ENCODE measurements at places on chromosomes 5 and 9.

GRCh38 chr5:175281714-175282113 is 162.3 kb downstream of the DRD1 start:
- no peak for DNase-seq

DNA sequence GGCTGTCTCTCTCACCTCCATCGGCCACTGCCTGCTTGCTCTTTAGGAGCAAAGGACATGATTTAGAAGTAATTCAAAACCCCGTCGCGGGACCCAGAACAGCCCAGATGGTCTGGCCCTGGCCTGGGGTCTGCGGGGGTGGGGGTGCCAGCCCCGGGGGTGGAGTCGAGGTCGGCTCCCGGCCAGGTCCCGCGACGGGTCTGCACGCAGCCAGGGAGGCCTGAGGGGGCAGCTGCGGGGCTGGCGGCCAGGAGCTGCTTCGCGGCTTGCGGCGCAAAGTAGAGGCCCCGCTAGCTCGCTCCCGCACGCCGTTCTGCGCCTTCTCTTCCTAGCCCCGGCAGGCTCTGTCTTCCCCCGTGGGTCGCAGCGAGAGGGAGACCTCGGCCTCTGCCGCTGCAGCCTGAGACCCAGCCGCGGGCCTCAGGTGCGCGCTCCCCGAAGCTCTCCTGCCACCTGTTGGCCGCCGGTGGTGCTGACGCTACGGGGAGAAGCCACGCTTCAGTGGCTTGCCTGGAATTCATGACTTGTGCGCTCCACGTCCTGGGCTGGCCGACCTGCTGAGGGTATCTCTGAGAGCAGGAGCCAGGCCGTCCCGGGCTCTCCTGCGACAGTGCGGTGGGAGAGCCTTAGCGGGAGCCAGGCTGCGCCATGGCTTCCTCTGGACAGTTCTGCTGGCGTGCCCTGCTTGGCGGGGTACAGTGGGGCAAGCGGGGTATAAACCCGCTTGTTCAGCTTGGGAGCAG is 157.2 kb upstream of the PITX1 start:
- peak; percentile 64 for DNase-seq

DNA sequence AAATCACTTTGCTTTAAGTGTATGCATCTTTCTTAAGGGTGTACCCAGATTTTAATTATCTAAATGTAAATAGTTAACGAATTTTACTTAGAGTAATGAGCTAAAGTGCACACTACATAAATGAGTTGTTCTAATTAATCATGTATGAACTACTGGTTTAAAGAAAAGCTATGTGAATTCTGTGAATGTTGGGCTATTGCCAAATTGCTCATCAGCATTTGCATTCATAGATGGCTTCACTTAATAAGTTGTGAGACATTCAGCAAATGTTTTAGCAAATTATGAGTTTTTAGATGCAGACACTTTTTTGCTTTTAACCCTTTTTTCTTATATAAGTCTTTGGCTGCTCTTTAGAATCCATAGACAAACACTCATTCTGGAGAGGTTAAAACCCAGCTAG is 175.7 kb downstream of the PBX3 start:
- no peak for DNase-seq

- no peak for DNase-seq
Measured at GRCh38 chr9:97367729-97368128, 44.2 kb upstream of the TDRD7 start.

- peak; percentile 26 for DNase-seq
Measured at GRCh38 chr9:133306242-133307204, 29.5 kb downstream of the SURF6 start.

GRCh38 chr9:93824386-93825294 is 130.5 kb downstream of the BARX1 start:
- DNase-seq: no peak

DNA sequence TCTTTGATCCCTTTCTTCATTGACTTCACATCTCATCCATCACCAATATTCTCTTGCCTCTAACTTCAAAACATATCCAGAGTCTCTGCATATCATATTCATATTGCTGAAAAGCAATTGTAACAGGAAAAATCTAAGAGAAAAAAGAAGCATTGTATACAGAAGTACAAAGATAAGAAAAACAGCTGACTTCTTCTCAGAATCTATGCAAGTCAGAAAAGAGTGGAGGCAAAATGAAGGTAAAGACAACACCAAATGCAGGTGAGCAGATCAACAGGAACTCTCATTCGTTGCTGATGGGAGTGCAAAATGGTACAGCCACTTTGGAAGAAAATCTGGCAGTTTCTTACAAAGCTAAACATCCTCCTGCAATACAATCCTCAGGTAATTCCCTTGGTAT is 155.6 kb downstream of the PHF2 start:
- no peak for DNase-seq

DNA sequence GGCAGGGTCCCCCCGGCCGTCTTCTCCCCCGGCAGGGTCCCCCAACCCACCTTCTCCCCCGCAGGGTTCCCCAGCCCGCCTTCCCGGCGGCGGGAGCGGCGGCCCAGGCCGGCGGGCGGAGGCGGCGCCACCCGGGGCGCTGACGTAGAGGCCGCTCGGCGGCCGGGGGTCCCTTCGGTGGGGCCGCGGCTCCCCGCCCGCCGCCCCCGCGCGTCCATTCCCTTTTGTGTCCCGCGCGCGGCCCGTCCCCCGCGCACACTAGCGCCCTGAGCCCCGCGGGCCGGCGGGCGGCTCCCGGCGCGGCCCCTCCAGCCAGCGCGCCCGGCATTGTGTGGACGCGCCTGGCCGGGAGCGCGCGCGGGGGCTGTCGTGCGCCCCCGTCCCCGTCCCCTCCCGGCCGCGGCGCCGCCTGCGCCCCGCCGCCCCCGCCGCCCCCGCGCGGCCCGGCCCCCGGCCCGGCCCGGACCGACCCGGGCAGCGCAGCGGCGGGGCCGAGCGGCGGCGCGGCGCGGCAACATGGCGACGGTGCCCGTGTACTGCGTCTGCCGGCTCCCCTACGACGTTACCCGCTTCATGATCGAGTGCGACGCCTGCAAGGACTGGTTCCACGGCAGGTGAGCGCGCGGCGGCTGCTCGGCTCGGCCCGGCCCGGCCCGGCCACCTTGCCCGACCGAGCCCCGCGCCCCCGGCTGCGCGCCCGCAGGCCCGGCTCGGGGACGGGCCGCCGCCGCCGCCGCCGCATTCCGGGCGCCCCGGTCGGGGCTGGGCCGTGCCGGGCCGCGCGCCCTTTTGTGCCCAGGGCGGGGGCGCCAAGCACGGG is at the start of gene PHF2:
PHF2 (plus strand) TSS at position 327 of the 820 bp plus-strand sequence; CDS start at position 517, 190 bp downstream.
- DNase-seq: peak; percentile 18

DNA sequence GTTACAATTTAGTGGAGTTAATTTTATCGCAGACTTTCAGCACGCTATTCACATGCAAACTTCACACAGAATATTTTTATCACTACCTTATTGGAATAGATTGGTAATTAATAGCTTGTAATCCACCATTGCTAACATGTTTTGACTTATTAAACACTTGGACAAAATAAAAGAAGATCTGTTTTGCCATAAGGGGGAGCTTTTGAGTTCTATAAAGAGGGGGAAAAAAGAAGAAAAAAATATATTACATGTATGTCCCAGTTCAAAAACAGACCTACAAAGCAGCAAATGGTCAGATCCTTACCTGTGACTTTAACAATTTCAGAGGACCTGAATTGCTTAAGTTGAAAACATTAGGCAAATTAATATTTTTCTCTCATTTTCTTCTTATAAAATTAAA is 1.2 kb upstream of the PAPPA start:
- DNase-seq: no peak

DNA sequence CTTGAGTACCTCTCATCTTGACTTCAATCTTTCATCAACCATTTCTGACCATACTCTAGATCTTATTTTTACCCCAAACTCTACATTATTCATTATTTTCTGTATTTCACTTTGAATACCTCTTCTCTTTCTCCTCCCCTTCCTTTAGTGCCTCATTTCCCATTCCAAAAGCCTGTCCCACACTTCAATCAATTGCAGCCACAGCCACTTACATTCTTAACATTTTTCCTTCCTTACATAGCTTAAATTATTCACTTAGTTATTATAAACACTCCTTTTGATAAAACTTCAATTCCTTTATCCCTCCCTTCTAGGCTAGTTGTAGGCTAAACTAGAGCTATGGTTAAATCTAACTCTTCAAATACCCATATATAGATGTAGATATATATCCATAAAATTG is 344.0 kb downstream of the PRR16 start:
- peak; percentile 77 for DNase-seq
